ENCODE measurements at places on chromosomes 6 and 20.

DNA sequence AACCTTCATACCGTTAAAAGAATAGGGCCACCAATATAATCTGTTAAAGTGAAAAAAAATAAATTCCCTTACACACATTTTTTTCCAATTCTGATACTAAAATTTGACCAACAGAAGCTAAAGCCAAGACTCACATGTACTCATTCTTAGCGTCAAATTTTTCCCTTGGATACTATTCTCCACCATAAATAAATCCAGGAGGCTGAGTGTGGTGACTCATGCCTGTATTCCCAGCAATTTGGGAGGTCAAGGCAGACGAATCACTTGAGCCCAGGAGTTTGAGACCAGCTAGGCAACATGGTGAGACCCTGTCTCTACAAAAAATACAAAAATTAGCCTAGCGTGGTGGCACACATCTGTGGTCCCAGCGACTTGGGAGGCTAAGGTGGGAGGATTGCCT, 43.9 kb downstream of the SCML4 start:
- DNase-seq = no peak

- DNase-seq = no peak
Measured at GRCh38 chr6:28008053-28008452, 51.0 kb downstream of the OR2B6 start.

DNA sequence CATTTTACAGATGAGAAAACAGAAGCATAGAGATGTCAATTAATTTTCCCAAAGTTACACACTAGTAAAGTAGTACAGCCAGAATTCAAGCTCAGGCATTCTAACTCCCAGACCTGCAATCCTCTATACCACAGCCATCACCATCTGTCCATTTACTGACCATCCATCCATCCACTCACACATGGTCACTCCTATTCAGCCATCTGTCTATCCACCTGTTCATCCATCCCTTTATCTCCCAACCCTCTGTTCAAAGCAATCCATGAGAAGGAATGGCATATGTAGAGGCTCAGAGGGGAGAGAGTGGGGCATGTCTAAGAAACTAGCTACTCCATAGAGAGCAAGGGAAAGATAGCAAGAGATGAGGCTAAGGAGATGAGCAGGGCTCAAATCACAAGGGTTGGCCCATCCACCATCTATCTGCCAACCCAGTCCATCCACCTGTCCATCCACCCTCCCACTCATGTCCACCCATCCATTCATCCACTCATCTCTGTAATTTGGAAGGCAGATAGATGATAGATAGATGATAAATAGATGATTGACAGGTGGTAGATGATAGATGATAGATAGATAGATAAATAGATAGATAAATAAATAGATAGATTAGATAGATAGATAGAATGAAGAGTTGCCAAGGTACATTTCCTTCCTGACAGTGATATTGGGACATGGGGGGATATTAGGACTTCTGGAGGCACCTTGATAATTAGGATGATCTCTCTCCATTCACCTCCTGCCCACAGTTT, 12.2 kb upstream of the C6orf132 start:
- DNase-seq = no peak

DNA sequence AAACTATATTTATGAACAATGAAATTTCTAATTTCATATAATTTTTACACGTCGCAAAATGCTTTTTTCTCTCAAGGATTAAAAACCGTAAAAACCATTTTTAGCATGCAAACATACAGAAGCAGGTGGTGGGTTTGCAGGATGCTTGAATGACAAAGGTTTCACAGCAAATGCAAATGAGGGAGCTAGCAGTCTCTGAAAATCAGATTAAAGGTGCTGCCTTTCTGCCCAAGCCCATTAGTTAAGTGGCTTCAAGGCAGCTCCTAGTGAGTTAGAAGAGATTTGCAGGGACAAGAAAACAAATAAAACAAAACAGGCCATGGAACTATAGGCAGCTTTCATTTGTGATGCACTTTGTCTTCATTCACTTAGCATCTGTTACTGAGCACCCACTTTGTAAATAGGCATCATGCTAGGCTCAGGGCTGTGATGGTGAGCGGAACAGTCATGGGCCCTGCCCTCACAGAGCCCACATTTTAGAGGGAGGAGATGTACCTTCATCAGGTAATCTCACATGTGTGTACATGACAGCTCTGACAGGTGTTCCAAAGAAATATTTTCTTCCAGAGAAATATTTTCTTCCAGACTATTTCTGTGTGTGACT, 29.5 kb downstream of the NAPB start:
- DNase-seq = no peak

DNA sequence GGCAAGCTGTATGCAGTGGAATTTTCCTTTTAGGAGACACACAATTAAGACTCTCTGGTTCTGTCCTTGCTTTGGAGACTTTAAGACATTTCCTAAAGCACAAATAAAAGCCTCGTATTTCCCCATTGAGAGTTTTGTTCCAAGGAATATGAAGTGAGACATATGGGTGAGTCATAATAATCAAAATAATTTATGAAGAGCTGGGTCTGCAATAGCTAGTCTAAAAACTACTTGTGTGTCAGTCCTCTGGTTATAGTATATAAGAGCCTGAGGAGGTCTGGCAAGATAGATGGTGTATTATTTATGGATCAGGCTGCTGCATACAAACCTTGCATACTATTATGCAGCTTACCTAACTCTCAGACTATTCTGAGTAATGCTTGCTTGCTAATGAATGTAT, 142.6 kb downstream of the ADGRG6 start:
- no peak for DNase-seq

DNA sequence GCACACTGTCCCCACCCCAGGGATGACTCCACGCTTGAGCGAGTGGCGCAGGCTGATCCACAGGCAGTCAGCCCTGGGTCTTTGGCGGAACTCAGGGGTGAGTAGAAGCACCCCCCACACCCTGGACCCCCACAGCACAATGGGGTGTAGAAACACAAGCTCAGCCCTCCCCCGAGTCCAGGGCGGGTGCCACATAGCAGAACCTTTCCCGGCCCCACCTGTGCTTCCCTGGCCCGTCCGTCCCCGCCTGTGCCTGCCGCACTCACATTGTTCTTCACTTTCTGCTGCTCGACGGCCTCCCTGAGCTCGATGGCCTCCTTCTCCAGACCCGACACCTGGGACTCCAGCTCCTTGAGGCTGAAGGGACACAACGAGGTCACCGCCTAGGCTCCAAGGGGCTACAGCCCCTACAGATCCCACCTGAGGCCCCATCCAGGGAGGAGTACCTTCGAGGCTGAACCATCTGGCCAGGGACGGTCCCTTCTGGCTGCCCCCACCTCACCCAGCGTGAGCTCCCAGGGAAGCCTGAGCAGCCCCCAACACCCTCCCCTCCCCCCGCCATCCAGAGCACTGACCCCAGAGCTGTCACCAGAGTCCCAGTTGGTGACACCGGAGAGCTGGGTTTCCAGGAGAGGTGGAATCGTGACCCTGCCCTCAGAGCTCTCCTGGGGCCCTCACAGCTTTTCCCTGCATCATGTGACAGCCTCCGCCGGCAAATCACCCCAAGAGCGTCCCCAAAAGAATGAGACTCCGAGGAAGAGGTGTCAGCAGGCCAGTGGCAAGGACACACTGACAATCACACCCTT, 55.6 kb downstream of the DSTN start:
- no peak for DNase-seq

DNA sequence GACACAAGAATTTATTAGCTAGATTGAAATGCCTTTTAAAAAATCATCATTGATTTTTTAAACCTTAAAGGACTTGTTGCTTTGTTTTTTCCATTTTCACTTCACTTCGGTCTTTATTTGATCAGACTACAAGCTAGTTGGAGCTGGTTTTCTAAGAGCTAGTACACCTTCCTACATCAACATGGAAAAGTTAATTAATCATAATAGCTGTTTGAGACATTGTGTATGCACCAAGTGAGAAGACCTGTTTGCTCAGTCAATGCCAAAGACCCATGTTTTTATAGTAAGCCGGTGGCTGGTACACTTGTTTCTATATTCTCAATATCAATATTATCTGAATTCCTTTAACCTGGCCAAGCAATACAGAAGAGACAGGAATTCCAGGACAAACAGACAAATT, 310.2 kb upstream of the SGK1 start:
- DNase-seq = no peak

- DNase-seq = no peak
Measured at GRCh38 chr6:119170103-119170446, 91.6 kb upstream of the FAM184A start.

DNA sequence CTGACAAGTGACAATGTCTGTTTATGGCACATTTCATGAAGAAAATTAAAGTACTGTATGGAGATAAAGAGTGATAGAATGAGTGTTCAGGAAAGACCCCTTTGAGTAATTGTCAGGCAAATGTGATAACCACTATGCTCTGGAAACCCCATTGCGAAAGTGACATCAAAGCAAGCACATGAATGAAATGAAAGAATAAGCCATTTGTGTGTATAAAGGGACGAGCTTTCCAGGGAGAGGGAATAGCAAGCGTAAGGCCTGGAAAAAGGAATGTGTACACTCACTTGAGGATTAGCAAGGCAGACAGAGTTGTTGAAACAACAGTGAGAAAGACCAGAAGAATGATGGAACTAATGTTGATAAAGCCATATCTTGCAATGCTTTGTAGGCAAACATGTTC, 490.0 kb downstream of the GRIK2 start:
- no peak for DNase-seq

- no peak for DNase-seq
Measured at GRCh38 chr6:154404791-154405400, 48.3 kb upstream of the IPCEF1 start.

- no peak for DNase-seq
Measured at GRCh38 chr6:135797361-135797760, 54.1 kb upstream of the PDE7B start.

GRCh38 chr6:160863782-160864181, 127.8 kb upstream of the MAP3K4 start:
- DNase-seq = no peak

- DNase-seq = no peak
Measured at GRCh38 chr20:50876816-50877215, 54.4 kb downstream of the ADNP start.

DNA sequence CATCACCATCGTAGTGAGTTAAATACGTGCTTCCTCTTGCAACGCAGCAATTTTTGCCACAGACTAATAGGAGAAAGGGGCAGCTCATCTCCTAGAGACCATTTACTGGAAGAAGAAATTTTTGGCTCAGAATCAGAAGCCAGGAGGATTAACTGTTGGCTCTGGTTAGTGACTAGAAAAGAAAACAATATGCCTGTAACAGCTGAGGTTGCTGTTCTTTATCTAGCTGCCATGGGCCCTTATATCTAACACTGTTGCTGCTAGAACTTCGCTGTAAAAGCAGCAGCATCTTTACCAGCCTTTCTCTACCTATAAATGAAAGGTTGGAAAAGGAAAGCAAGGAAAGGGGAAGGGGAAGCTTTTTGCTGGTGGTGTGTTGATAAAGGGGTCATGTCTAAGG, 65.9 kb downstream of the FAM135A start:
- DNase-seq = no peak

DNA sequence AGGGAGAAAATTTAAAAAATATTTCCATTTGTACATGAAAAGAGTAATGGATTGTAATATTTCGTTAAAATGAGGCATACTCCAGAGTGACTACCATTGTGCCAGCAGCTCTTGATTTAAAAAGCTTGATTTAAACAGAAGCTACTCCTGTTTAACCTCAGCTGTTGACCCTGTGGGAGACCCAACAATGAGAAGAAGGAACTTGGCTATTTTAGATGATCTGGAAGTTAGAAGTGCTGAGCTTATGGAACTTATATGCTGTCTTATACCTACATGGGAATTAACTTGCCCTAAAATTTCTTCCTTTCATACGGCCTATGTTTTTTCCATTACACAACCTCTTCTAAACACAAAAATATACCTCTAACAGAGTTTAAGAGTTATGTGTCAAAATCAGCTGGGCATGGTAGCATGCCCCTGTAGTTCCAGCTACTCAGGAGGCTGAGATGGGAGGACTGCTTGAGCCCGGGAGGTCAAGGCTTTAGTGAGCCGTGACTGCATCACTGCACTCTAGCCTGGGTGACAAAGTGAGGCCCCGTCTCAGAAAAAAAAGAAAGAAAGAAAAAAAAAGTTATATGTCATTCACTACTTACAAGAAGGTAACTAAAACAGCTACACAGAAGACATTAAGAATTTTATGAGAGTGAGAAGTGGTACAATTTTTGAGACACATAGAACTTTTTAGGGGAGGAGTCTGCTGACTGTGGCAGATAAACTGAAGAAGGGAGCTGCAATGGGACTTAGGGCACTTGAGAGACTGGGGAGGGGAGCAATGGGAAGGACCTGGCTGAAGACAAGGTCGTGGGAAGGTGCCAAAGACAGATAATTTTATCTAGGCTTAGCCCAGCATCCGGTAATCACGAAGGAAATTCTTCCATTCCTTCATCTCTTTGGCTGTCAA, 139.9 kb downstream of the MYB start:
- no peak for DNase-seq

GRCh38 chr6:3305216-3305565, 46.4 kb downstream of the PSMG4 start:
- no peak for DNase-seq

GRCh38 chr6:135411339-135411738, 86.2 kb downstream of the AHI1 start:
- no peak for DNase-seq

DNA sequence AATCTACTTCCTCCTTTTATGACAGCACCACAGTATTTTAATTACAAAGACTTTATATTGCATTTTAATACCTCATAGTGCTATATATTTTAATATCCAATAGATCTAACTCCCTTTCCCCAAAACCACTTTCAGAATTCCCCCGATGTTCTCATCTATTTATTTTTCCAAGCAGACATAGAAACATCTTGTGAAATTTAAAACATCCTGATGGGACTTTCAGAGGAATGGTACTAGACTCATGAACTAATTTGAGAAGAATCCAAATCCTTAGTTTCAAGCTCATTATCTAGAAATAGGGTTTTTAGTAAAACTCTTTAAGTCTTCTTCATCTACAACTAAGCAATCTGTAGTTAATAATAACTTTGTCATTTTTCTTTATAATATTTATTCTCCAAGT, 97.0 kb downstream of the TRERF1 start:
- DNase-seq = no peak

- DNase-seq = no peak
Measured at GRCh38 chr6:33080127-33081089, 4.6 kb downstream of the HLA-DPB1 start.

- no peak for DNase-seq
Measured at GRCh38 chr20:22684763-22685443, 100.5 kb upstream of the FOXA2 start.

- no peak for DNase-seq
Measured at GRCh38 chr6:7114744-7115458, 7.1 kb downstream of the RREB1 start.

DNA sequence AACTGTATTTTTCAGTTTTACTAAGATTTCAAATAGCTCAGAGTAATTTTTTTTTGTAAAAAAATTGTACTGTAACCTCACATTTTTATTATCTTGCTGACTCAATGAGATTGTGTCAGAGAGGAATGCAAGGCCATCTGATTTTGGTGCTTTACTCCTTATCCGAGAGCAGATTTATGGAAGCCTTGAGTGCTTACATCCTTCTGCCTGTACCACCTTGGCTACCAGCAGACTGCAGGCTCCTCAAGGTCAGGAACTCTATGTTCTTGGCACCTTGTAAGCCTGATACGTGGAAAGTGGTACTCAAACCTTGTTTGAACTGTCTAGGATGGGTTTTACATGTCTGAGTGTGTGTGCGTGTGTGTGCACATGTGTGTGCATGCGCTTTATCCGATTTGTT, 80.1 kb upstream of the MLIP start:
- DNase-seq = no peak

GRCh38 chr20:61558726-61559125, 306.7 kb downstream of the CDH4 start:
- DNase-seq = no peak

All from effector memory CD8-positive, alpha-beta T cell (primary cell).